ENCODE measurements at places on chromosomes 7 and 10.

DNA sequence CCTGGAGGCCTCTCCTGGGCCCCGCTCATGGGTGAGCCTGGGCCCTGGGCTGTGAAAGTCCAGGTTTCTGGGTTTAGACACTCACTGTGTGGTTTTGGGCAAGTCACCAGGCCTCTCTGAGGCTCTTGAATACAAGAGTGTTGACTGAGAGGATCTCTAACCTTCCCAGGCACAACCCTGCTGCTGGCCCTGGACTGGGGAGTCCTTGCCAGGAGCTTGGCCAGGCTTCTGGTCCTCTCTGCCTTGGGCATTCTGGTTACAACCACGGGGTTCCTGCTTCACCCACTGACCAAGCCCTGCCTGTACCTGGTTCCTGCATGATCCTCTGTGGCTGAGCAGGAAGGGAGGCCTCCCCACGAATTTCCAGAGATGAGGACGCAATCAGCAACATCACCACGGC, 63.6 kb upstream of the COL13A1 start:
- DNase-seq: no peak

DNA sequence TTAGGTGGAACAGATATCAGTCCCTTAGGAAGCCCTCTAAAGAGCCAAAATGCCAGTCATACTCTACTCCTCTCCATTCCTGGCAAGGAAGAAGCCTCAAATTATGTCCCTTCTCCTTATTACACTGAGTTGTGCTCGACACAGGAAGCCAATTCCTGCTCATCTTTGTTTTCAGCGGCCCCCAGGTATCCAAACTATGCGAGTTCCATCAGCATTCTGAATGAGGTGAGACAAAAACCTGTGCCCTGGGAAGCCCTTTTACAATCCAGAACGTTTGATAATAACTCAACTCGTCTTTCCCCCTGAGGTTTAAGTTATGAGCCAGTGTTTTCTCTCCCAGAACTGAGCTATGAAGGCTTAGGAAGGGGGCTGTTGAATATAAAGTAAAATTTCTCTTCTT, 580.5 kb downstream of the NXPH1 start:
- DNase-seq: no peak

DNA sequence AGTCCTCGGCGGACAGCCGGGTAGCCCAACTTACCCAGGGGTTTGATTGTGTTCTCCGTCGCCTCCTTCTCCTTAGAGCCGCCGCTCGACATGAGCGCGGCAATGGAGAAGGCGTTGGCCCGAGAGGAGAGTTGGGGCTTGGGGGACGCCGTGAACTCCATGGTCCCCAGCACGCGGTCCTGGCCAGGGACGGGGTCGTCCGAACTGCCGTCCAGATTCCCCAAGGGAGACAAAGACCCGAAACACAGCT, 515 bp downstream of the TBX20 start:
- DNase-seq: no peak

GRCh38 chr7:108076156-108076555, 54.0 kb downstream of the LAMB4 start:
- DNase-seq: no peak

DNA sequence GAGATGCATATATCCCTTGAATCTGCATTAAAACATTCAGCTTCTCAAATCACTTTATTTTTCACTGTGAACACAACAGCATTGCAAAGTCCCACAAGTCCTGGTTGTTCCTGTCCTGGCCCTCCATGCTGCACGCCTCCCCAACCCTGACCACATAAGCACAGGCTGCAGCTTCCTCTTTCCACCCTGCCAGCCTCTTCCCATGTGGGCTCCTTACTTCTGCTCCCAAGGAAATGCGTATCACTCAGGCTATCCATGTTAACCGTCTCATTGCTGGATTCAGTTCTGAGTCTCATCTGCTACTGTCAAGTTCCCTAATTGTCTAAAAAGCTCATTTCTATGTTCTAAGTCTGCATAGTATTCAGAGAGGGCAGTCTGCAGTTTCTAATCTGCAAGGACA, 89.7 kb upstream of the ZPBP start:
- DNase-seq: no peak

GRCh38 chr10:81108516-81109199, 571.0 kb downstream of the SH2D4B start:
- DNase-seq: no peak

GRCh38 chr7:130149281-130150139, 55.7 kb downstream of the TMEM209 start:
- DNase-seq: no peak

DNA sequence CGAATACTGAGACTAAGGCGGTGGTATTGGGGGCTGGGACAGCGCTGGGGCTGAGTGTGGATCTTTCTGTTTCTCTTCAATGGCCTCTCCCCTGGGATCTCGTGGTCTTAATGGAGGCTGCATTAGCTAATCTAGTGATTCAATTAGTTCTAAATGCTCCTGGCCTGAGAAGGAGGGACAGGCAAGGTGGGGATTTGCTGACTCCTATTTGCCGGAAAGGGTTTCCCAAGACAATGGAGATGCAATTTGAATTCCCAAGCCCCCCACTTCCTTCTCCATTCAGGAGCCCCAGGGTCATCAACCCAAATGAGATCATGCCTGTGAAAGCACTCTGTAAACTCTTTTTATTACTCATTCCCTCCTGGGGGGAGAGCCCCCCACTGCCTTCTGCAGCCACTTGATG, 111.7 kb upstream of the PLXNA4 start:
- no peak for DNase-seq

- no peak for DNase-seq
These were observed 145.3 kb downstream of the NOC3L start for GRCh38 chr10:94217411-94217810.

GRCh38 chr7:77455321-77455720, 39.2 kb upstream of the GSAP start:
- no peak for DNase-seq

DNA sequence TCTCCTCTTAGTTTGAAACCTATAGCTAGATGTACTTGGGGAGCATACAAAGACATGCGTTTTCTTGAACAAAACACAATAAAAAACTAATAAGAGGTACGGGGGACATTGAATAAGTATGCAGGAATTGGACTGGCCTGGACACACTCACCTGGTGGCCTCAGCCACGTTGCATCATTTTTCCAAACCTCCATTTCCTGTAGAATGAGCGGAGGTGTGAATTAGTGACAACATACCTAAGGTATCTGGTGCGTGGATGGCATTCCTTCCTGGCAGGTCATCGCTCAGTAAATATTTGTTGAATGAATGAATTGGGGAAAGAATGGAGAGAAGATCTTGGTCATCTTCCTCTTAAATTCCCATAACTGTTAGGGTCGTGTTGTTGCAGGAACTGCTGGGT, 103.2 kb upstream of the CTBP2 start:
- DNase-seq: no peak

- DNase-seq: no peak
These were observed 112.6 kb downstream of the AUTS2 start for GRCh38 chr7:69710768-69711438.

- DNase-seq: no peak
These were observed 53.2 kb downstream of the GCC1 start for GRCh38 chr7:127532151-127532550.

DNA sequence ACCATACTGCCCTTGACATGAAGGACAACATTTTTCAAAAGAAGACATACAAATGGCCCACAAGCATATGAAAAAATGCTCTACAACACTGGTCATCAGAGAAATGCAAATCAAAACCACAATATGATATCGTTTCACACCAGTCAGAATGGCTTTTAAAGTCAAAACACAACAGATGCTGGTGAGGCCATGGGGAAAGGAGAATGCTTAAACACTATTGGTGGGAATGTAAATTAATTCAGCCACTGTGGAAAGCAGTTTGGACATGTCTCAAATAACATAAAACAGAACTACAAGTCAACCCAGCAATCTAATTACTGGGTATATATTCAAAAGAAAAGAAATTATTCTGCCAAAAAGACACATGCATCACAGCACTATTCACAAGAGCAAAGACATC, 4.2 kb upstream of the NT5C3A start:
- DNase-seq: no peak

DNA sequence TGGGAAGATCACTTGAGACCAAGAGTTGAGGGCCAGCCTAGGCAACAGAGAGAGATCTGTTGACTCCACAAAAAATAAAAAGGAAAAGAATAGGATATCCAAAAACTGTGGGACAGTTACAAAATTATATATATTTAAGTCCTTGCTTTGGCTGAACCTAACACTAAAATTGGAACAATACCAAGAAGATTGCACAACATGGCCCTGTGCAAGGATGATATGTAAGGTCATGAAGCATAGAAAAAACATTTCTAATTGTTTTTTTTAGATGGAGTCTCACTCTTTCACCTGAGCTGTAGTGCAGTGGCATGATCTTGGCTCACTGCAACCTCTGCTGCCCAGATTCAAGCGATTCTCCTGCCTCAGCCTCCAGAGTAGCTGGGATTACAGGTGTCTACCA, 139.0 kb downstream of the TPST1 start:
- DNase-seq: no peak

DNA sequence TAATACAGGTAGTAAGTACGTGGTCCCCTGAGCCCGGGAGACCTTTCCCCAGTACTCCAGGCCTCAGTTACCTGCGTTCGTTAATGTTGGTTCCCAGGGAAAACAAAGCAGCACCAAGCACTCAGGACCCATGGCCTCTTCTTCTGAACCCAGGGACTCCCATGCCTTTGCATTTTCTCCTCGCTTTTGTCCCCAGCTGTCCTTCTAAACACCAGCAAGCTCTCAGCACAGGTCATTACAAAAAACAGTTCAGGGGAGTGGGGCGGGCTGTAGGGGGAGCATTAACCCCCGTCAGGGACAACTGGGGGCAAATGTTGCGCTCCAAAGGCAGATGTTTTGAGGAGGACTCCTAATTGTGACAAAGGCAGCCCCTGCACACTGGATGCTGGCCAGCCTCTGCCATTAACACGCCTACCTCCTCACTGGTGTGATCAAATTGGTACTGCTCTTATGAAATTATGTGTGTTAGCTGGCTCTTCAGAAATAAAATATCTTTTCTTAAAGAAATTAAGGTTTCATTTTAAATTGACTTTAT, 80.5 kb upstream of the LRGUK start:
- no peak for DNase-seq

- DNase-seq: no peak
These were observed 541.6 kb upstream of the FZD8 start for GRCh38 chr10:36183726-36184125.

- DNase-seq: no peak
These were observed 58.3 kb downstream of the IKZF1 start for GRCh38 chr7:50362712-50363282.

- DNase-seq: no peak
These were observed 104.6 kb upstream of the LSM8 start for GRCh38 chr7:118079369-118079768.

GRCh38 chr10:132593389-132593788, 55.8 kb downstream of the INPP5A start:
- DNase-seq: no peak

- DNase-seq: no peak
These were observed 471.7 kb downstream of the GRM8 start for GRCh38 chr7:126780993-126781392.

GRCh38 chr10:79137300-79137756, 68.6 kb downstream of the ZMIZ1 start:
- DNase-seq: no peak

- no peak for DNase-seq
These were observed 15.4 kb upstream of the CSGALNACT2 start for GRCh38 chr10:43122826-43123225.

- no peak for DNase-seq
These were observed 29.0 kb upstream of the IL6 start for GRCh38 chr7:22697876-22698606.

- DNase-seq: no peak
These were observed 14.3 kb downstream of the TES start for GRCh38 chr7:116224492-116225098.

GRCh38 chr10:128186959-128187787, 61.0 kb upstream of the MKI67 start:
- DNase-seq: no peak

- no peak for DNase-seq
These were observed 580 bp downstream of the EEPD1 start for GRCh38 chr7:36153571-36154097.

GRCh38 chr10:1546431-1547110, 190.8 kb downstream of the ADARB2 start:
- DNase-seq: no peak

GRCh38 chr7:26447116-26447515, 155.5 kb downstream of the SNX10 start:
- DNase-seq: no peak

- DNase-seq: no peak
These were observed 242.6 kb downstream of the GLRX3 start for GRCh38 chr10:130378556-130379400.

- DNase-seq: no peak
These were observed 843 bp downstream of the CFAP70 start for GRCh38 chr10:73357821-73358220.

GRCh38 chr10:103683851-103684250, 171.5 kb downstream of the SH3PXD2A start:
- no peak for DNase-seq

- DNase-seq: no peak
These were observed 75.9 kb downstream of the GLI3 start for GRCh38 chr7:42161110-42161509.

DNA sequence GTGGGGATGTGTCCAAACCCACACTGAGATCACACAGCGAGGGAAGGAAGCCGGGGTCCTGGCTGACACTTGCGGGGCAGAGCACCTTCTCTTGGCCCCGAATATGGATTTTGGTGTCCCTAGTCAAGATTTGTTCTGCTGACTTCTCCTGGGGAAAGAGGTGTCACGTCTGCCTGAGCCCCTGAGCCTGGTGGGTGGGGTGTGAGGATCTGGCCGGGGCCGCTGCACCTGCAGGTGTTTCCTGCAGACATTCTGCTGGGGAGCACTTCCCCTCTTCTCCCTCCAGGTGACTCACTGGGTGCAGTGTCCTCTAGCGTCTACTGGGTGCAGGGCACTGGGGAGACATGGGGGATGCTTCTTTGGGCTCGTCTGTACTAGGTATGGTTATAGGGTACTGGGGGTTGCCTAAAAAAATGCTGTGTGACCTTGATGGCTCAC, 99.2 kb downstream of the GRK5 start:
- no peak for DNase-seq

- DNase-seq: no peak
These were observed 220.8 kb downstream of the FANK1 start for GRCh38 chr10:126117196-126117595.

DNA sequence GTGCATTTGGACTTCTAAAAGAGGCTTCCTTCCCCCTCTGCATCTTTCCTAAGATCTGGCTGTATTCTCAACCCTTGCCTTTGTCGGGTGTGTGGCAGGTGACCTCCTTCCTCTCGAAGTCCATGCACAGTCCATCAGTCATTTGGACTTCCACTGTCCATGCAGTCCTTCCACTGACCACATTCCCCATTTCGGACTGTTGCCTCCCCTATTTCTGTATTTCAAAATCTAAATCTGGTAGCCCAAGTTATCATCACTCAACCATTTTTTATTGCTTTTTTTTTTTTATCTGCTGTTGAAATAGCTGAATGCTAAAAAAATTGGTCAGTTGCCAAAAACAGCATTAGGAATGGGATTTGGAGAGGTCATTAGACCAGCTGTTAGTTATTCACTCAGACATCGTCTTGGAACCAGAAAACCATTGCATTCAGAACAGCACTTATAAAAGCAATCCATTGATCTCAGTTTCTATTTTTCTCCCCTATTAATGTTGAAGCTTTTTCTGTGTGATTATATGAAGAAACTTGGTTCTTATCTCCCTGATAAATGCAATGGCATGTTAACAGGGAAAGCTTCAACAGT, 575.6 kb downstream of the KIF20B start:
- DNase-seq: no peak

All from anterior cingulate cortex (tissue), 58 donors.